Hair follicle dermal papilla cell (primary cell): ENCODE measurements at places on chromosomes 5 and 9. TPM values are rescaled to one million over a fixed set of nuclear protein-coding genes. Genes with fewer than 3 reads are reported as not detected.

TAS2R1 gene
- total RNA-seq, result not detected in 2 replicates

TMOD1 gene
- total RNA-seq, result not detected in 2 replicates

TRIP13 gene
- total RNA-seq, result 4.1 and 5.5 TPM in 2 replicates

SHOC1 gene
- total RNA-seq, result under 0.01 TPM in 1 of 2 replicates, not detected in the other

GAPT gene
- not detected in 2 replicates for total RNA-seq

PHF24 gene
- under 0.01 TPM in 2 replicates for total RNA-seq

STPG3 gene
- total RNA-seq, result not detected in 2 replicates

PRR7 gene
- total RNA-seq, result 8.6 and 14.6 TPM in 2 replicates

FOXD4L4 gene
- under 0.01 TPM in 1 of 2 replicates, not detected in the other for total RNA-seq

BHMT2 gene
- 12.4 and 17.5 TPM in 2 replicates for total RNA-seq

PCDH12 gene
- total RNA-seq, result 0.24 and 0.32 TPM in 2 replicates

AMACR gene
- total RNA-seq, result 19.8 and 21.1 TPM in 2 replicates

CACNA1B gene
- under 0.01 TPM in 2 replicates for total RNA-seq

LVRN gene
- 1.5 and 2.4 TPM in 2 replicates for total RNA-seq

ZNG1C gene
- total RNA-seq, result 11.4 and 15.6 TPM in 2 replicates

SCGB3A2 gene
- total RNA-seq, result not detected in 2 replicates

STING1 gene
- 62.4 and 64.1 TPM in 2 replicates for total RNA-seq

GABRA6 gene
- total RNA-seq, result not detected in 2 replicates

FREM1 gene
- total RNA-seq, result 0.61 and 0.97 TPM in 2 replicates

SPIN1 gene
- 112 and 122 TPM in 2 replicates for total RNA-seq

FOXD4L5 gene
- 0.16 TPM in 1 of 2 replicates, not detected in the other for total RNA-seq

LARP1 gene
- total RNA-seq, result 140 TPM in 2 replicates

ECM2 gene
- total RNA-seq, result 34.5 and 38.5 TPM in 2 replicates

FRRS1L gene
- 1.9 and 4.5 TPM in 2 replicates for total RNA-seq

GABRA1 gene
- total RNA-seq, result not detected in 2 replicates

CD74 gene
- total RNA-seq, result 6.6 and 13.3 TPM in 2 replicates

F2RL1 gene
- total RNA-seq, result 2.6 and 3.9 TPM in 2 replicates

INSL6 gene
- total RNA-seq, result not detected in 2 replicates

SPINK13 gene
- total RNA-seq, result not detected in 2 replicates

ATP10B gene
- total RNA-seq, result not detected in 2 replicates

ZDHHC11B gene
- total RNA-seq, result not detected in 2 replicates

LAMC3 gene
- total RNA-seq, result 1.8 and 3.7 TPM in 2 replicates

FOXD4L3 gene
- 0.49 TPM in 1 of 2 replicates, not detected in the other for total RNA-seq
